Tibial artery (tissue), 4 donors: ENCODE measurements at places on chromosomes 3 and 15.

DNA sequence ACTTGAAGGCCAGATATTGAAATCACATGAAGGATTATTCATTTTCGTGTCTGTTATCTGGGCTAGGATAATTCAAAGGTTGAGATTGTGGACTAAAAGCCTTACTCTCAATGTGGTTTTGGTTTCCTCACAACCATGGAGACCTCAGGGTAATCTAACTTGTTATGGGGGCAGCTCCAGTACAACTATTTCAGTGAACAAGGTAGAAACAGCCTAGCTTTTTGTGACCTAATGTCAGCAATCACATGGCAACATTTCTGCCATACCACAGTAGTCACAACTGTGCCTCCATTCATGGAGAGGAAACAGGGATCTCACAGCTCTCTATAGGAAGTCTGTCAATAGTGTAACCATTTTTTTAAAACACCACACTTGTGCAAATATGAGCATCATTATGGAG is 62.4 kb upstream of the RARB start:
- DNase-seq = no peak

DNA sequence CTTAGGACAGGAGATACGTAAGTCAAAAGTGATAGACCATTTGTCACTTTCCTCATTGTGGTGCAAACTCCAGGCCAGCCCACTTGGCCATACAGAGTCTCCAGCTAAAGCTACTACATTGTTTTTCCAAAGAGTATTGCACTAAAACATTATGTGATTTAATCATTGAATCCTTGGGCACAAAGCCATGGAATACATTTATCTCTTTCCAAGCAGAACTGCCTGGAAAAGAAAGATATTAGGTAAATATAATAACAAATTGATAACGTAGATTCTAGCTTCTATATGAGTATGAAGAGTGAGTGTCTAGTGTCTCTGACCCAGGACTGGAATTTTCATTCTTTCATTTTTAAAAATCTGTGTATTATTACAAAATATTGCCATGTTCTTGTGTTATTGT is 863.7 kb upstream of the SEMA6D start:
- no peak for DNase-seq

GRCh38 chr3:171453180-171453886 is 6.9 kb downstream of the TNIK start:
- no peak for DNase-seq

- no peak for DNase-seq
These were observed 50.0 kb upstream of the TSC22D2 start for GRCh38 chr3:150357923-150358607.

GRCh38 chr15:85673326-85673725 is 121.4 kb downstream of the KLHL25 start:
- DNase-seq = no peak

GRCh38 chr3:150022381-150023238 is 51.9 kb upstream of the PFN2 start:
- peak; percentile 69 for DNase-seq

DNA sequence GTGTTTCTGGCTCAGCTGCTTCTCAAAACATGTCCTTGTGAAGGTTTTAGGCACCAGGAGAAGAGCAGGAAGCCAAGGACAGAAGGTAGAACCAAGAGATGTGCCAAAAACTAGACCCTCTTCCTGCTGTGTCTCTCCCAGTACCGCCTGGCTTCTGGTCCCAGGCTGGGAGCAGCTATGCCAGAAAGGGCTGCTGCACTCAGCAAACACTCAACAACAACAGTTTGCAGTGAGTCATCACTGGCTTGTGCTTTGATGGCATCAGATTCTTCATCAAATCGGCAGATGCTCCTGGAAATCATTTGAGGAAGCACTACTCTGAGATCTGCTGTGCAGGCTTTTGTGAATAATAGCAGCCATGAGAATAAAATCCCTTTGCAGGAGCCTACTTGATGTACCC is 63.2 kb downstream of the DGKG start:
- no peak for DNase-seq

GRCh38 chr3:181488536-181488935 is 223.2 kb upstream of the SOX2 start:
- DNase-seq = no peak

GRCh38 chr3:64815195-64815631 is 127.4 kb upstream of the ADAMTS9 start:
- no peak for DNase-seq

DNA sequence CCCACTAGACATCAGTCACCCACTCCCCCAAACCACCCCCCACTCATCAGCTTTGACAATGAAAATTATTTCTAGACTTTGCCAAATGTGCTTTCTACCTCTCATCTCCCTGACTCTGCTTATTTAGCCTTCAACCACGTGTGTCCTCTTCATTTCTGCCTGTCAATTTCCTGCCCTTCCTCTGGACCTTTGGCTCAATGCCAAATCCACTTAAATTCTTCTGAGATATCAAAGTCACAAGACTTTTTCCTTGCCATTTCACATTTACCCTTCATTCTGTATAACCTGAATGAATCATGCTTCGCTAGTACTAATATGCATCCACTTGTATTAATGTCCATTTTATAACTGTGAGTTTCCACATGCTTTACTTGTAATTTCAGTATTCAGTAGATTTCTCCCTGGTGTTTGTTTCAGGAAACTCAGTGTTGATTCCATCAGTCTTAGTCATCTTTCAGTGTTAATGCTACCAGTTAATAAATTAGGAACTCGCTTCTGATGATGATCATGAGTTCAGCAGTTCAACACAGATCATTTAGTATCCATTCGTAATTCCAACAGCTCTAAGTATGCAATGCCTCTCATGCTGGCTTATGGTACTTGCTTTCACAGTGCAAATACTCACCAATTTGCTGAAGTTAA is 128.2 kb upstream of the OSTN start:
- DNase-seq = no peak

DNA sequence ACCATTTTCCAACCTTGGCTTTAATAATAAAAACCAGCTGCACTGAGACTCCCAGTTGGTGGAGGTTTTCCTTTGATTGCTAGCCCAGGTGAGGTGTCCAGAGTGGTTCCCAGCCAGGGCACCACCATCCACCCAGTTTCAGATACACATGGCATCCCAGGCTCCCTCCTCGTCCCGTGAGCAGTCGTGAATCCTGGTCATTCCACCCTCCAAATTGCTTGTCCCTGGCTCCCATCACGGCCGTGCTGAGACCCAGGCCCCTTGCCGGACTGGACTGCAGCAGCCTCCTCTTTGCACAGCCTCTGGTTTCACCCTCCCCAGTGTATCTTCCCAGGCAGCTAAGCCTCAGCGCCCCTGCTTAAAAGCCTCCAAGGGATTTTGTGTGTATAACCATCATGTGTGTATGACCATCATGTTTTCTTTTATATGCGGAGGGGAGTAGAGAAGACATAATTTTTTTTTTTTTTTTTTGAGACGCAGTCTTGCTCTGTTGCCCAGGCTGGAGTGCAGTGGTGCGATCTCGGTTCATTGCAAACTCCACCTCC is 106.3 kb downstream of the ETFA start:
- DNase-seq = no peak

- DNase-seq = no peak
These were observed 112.8 kb upstream of the LPP start for GRCh38 chr3:188041193-188041592.

DNA sequence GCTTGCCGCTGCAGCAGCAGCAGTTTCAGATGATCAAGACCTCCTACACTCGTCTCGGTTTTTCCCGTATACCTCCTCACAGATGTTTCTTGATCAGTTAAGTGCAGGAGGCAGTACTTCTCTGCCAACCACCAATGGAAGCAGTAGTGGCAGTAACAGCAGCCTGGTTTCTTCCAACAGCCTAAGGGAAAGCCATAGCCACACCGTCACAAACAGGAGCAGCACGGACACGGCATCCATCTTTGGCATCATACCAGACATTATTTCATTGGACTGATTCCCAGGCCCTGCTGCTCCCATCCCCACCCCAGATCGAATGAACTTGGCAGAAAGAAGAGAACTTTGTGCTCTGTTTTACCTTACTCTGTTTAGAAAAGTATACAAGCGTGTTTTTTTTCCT is 17.6 kb downstream of the CALML4 start:
- DNase-seq = no peak

- DNase-seq = peak; percentile 58
These were observed 19.5 kb downstream of the TKT start for GRCh38 chr3:53236112-53236841.
